RWPE2 (cell line): ENCODE measurements at places on chromosomes 2 and 18.

- H3K4me1 ChIP-seq: no peaks in the 10 kb centered on the region
- no peak overlapping the region for H3K4me3 ChIP-seq
- DNase-seq: no peak
- no peaks in the 10 kb centered on the region for H3K36me3 ChIP-seq
- no peaks in the 10 kb centered on the region for H3K27me3 ChIP-seq
- no peak overlapping the region for H3K27ac ChIP-seq
These were observed 57.8 kb upstream of the ANKRD44 start for GRCh38 chr2:197368412-197368811.

- no peak for DNase-seq
- no peaks in the 10 kb centered on the region for H3K36me3 ChIP-seq
- H3K4me3 ChIP-seq: no peak overlapping the region
- H3K4me1 ChIP-seq: peaks cover 11% of the 10 kb centered on the region
These were observed 61.6 kb downstream of the SCN9A start for GRCh38 chr2:166314022-166314759.

GRCh38 chr18:40019797-40020392 is 1935.1 kb upstream of the PIK3C3 start:
- no peak for DNase-seq
- H3K4me3 ChIP-seq: no peak overlapping the region
- H3K4me1 ChIP-seq: no peaks in the 10 kb centered on the region
- H3K27ac ChIP-seq: no peak overlapping the region

- peaks cover 4% of the 10 kb centered on the region for H3K27me3 ChIP-seq
- no peaks in the 10 kb centered on the region for H3K36me3 ChIP-seq
- no peak overlapping the region for H3K4me3 ChIP-seq
- H3K27ac ChIP-seq: no peak overlapping the region
- no peak for DNase-seq
These were observed 41.8 kb downstream of the CERKL start for GRCh38 chr2:181614874-181615638.

- H3K4me1 ChIP-seq: peaks cover 38% of the 10 kb centered on the region
- no peak for DNase-seq
- H3K27ac ChIP-seq: peak overlapping the region; percentile 46
- H3K4me3 ChIP-seq: peak overlapping the region; percentile 46
These were observed 681 bp upstream of the NRP2 start for GRCh38 chr2:205681401-205682238.

- H3K36me3 ChIP-seq: no peaks in the 10 kb centered on the region
- no peak for DNase-seq
- H3K4me3 ChIP-seq: no peak overlapping the region
- H3K27ac ChIP-seq: no peak overlapping the region
- H3K4me1 ChIP-seq: peaks cover 11% of the 10 kb centered on the region
These were observed 104.2 kb downstream of the CLIP4 start for GRCh38 chr2:29219374-29219773.

GRCh38 chr18:21085579-21086166 is 25.9 kb downstream of the ROCK1 start:
- no peaks in the 10 kb centered on the region for H3K4me1 ChIP-seq
- no peaks in the 10 kb centered on the region for H3K36me3 ChIP-seq
- no peak for DNase-seq
- no peak overlapping the region for H3K4me3 ChIP-seq

DNA sequence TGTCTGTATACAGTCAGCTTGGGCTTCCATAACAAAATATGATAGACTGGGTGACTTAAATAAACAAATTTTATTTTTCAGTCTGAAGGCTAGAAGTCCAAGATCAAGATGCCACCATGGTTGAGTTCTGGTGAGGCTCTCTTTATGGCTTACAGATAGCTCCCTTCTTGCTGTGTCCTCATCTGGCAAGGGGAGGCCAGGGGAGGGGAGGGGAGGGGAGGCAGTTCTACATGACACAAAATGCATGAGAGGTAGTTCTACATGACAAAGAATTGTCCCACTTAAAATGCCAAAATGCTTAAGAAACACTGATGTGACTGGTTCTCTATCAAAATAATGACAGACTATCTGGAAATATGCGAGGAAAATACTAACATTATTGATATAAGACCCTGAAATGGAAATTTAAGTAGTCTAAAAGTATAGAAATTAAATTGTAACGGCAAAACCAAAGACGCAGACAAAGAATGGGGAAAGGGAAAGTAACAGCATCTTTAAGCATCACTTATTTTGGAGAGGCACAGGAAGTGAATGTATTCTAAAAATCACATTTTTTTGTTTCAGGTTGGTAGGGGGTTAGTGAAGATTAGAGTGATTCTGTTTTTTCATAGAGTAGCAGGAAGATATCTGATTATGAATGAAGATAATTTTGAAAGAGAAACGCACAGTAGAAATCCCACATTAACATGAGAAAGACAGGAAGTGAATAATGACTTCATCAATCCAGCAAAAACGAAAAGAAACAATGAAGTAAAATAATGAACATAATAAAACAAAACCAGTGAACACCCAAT is 131.4 kb downstream of the STRN start:
- no peaks in the 10 kb centered on the region for H3K27me3 ChIP-seq
- no peaks in the 10 kb centered on the region for H3K36me3 ChIP-seq
- no peak overlapping the region for H3K4me3 ChIP-seq
- DNase-seq: no peak
- H3K27ac ChIP-seq: no peak overlapping the region

GRCh38 chr2:202237787-202238233 is 587 bp downstream of the SUMO1 start:
- no peaks in the 10 kb centered on the region for H3K27me3 ChIP-seq
- H3K36me3 ChIP-seq: peaks cover 20% of the 10 kb centered on the region
- H3K4me1 ChIP-seq: peaks cover 6% of the 10 kb centered on the region

DNA sequence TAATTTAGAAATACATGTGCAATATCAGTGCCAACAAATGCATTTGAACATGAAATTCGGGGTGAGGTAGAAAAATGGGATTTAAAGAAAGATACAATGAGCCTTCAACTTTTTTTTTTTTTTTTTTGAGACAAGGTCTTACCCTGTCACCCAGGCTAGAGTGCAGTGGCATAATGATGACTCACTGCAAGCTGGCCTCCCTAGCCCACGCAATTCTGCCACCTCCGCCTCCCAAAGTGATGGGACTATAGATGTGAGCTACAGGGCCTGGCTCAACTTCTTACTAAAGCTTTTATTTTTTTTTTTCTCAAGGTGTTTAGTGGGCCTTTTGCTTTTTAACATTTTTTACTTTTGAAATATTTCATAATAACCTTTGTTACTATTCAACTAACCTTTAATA is 365.6 kb downstream of the LRRTM4 start:
- no peaks in the 10 kb centered on the region for H3K4me1 ChIP-seq
- H3K27ac ChIP-seq: no peak overlapping the region
- no peaks in the 10 kb centered on the region for H3K27me3 ChIP-seq
- H3K36me3 ChIP-seq: no peaks in the 10 kb centered on the region

- no peak overlapping the region for H3K4me3 ChIP-seq
- no peak for DNase-seq
- H3K4me1 ChIP-seq: no peaks in the 10 kb centered on the region
- no peaks in the 10 kb centered on the region for H3K36me3 ChIP-seq
- no peak overlapping the region for H3K27ac ChIP-seq
These were observed 12.2 kb upstream of the PSMA8 start for GRCh38 chr18:26121476-26121875.

GRCh38 chr2:235876099-235876679 is 292.0 kb downstream of the GBX2 start:
- DNase-seq: no peak
- H3K27ac ChIP-seq: no peak overlapping the region
- no peaks in the 10 kb centered on the region for H3K27me3 ChIP-seq
- no peak overlapping the region for H3K4me3 ChIP-seq

GRCh38 chr18:62612776-62613175 is 90.0 kb downstream of the ZCCHC2 start:
- no peaks in the 10 kb centered on the region for H3K36me3 ChIP-seq
- H3K27me3 ChIP-seq: no peaks in the 10 kb centered on the region
- no peaks in the 10 kb centered on the region for H3K4me1 ChIP-seq
- no peak overlapping the region for H3K27ac ChIP-seq
- no peak overlapping the region for H3K4me3 ChIP-seq

DNA sequence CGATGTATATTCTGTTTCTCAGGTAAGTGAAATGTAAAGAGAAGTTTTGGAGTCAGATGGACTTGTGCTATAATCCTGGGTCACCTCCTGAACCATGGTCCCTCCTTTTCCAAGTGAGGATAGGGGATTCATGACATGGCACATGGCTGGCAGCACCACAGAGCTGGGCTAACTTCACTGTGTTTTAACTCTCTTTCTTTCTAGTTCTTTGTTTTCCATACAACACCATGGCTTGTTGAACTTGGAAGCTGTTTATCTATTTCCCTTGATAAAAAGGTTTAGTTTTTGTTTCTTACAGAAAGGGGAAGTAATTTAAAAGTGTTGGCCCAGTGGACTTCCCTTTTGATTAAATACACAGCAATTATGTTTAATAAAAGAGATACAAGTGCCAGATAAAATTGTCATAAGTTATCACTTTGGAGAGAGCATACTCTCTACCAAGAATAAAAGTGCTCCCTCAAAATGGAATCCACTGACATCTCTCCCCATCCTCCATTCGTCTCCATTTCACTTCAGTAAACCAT is 90.4 kb downstream of the PLCL1 start:
- no peak for DNase-seq
- no peaks in the 10 kb centered on the region for H3K27me3 ChIP-seq
- no peak overlapping the region for H3K27ac ChIP-seq
- H3K4me1 ChIP-seq: no peaks in the 10 kb centered on the region
- H3K36me3 ChIP-seq: no peaks in the 10 kb centered on the region

DNA sequence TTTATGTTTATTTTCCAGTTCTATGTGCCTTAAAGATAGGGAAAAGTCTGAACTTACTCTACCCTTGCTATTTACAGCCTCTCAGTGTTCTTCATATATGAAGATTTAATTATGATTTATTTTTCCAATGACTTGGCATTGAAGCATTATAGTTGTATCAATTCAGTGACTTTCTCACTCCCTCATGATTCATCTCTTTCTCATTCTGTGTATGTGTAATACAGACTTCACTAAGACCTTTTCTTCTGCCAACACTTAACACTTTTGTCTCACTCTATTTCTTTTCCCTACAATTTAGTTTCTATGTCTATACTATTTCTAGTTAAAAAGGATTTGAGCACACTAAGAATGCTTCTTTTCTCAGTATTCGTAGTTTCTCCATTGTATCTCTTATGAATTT is 1470.3 kb upstream of the ACVR2A start:
- H3K4me3 ChIP-seq: no peak overlapping the region
- no peak for DNase-seq
- H3K36me3 ChIP-seq: no peaks in the 10 kb centered on the region
- H3K27me3 ChIP-seq: no peaks in the 10 kb centered on the region
- no peaks in the 10 kb centered on the region for H3K4me1 ChIP-seq

DNA sequence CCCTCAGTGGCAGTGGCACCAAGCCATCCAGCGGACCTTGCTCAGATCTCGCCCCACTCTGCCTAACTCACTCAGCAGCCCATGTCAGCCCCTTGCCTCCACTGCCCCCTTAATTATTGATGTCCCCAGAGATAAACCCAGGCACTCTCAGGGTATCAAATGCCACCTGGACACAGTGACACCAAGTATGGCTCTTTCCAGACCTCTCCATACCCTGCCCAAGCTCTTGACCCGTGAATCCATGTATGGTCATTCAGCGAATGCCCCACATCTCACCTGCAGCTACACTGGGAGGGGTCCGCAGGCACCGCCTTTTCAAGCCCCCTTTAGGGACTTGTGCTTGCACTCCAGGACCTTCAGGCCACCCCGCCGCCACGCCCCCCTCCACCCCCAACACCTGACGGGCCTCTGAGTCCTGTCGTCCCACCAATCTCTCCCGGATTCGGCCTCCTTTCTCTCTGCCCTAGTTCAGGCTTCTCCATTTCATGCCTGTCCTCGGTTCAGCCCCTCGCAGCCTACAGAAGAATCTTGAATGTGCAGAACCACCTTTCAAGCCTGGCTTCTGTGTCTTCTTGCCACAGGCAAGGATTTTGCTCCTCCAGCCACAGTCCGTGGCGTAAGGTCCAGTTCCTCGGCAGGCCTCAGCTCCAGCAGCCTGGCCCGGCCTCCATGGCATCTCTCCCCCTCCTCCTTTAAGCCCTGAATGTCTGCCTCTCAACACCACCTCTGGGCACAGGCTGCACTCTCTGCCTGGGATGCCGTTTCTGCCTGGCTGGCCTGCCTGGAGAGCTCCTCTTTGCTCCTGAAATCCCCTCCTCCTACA is 54.1 kb upstream of the ODC1 start:
- H3K27me3 ChIP-seq: no peaks in the 10 kb centered on the region
- no peak overlapping the region for H3K4me3 ChIP-seq
- no peaks in the 10 kb centered on the region for H3K36me3 ChIP-seq
- DNase-seq: no peak
- H3K4me1 ChIP-seq: peaks cover 9% of the 10 kb centered on the region

DNA sequence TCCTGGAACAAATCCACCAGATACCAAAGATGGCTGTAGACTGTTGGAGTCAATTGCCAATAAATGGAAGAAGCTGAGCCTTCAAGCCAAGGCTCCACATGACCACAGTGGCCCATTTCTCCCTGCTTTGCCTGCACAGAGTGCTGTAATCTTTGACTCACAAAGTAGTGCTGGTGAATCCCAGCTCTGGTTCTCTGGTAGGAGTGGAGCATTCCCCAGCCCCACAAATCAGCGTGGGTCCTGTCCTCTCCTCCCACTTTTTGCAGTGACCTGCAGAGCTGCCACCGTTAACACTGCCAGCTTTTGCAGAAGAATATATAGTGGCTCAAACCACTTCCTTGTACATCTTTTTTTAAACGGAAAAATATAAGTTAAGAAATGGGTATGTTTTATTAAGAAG is 93.9 kb downstream of the MGAT5 start:
- H3K4me1 ChIP-seq: no peaks in the 10 kb centered on the region
- no peaks in the 10 kb centered on the region for H3K27me3 ChIP-seq
- H3K36me3 ChIP-seq: peaks cover 2% of the 10 kb centered on the region; the same call in 1 of the 2 replicates
- DNase-seq: no peak

GRCh38 chr2:153308466-153308865 is 170.1 kb downstream of the RPRM start:
- no peak overlapping the region for H3K4me3 ChIP-seq
- DNase-seq: no peak
- no peaks in the 10 kb centered on the region for H3K36me3 ChIP-seq
- H3K27me3 ChIP-seq: no peaks in the 10 kb centered on the region
- H3K4me1 ChIP-seq: no peaks in the 10 kb centered on the region
- no peak overlapping the region for H3K27ac ChIP-seq

DNA sequence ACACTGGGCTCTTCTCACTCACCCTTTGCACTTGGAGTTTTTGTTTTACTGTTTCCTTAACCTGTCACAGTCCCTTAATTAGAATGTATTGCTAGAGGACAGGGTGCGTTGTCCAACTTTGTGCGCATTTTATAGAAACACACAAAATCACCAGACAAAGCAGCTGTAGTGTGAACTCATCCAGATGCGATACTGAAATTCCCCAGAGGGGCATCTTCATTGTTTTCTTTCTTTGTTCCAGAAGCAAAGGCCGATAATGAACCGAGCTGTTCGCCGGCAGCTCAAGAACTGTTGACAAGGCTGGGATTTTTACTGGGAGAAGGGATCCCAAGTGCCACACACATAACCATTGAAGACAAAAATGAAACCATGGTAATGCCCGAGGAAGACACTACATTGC is 137.6 kb downstream of the WDSUB1 start:
- peaks cover 32% of the 10 kb centered on the region for H3K36me3 ChIP-seq
- no peak overlapping the region for H3K4me3 ChIP-seq
- H3K27ac ChIP-seq: no peak overlapping the region
- H3K27me3 ChIP-seq: no peaks in the 10 kb centered on the region
- H3K4me1 ChIP-seq: peaks cover 22% of the 10 kb centered on the region

- H3K4me1 ChIP-seq: no peaks in the 10 kb centered on the region
- DNase-seq: no peak
- no peak overlapping the region for H3K27ac ChIP-seq
- H3K36me3 ChIP-seq: peaks cover 32% of the 10 kb centered on the region
- H3K27me3 ChIP-seq: no peaks in the 10 kb centered on the region
These were observed 10.0 kb upstream of the BCL2 start for GRCh38 chr18:63329431-63330145.

- no peaks in the 10 kb centered on the region for H3K4me1 ChIP-seq
- no peak for DNase-seq
- no peaks in the 10 kb centered on the region for H3K27me3 ChIP-seq
- no peaks in the 10 kb centered on the region for H3K36me3 ChIP-seq
- no peak overlapping the region for H3K4me3 ChIP-seq
These were observed 218.9 kb downstream of the EPHA4 start for GRCh38 chr2:221353201-221353600.
